ENCODE measurements at places on chromosomes 5 and 9. TPM values are rescaled to one million over a fixed set of nuclear protein-coding genes. Genes with fewer than 3 reads are reported as not detected.

DNA sequence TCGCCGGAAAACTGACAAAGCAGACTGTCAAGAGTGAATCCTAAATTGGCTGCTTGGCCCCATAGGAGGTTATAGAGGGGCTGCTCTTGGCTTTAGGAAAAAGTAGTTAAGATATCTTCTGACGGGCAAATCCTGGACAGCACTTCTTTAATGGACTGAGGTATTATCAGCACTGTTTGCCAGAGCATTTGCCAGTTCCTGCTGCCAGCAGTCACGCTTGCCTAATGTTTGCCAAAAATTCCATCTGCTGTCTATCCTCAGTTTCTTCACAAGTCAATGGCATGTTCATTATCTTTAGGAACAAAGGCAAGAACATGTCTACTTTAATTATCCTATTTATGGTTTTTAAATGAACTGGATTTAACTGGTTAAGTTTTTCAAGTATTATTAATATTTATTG lies 25.8 kb upstream of the SREK1 start:
- DNase-seq: no peak

DNA sequence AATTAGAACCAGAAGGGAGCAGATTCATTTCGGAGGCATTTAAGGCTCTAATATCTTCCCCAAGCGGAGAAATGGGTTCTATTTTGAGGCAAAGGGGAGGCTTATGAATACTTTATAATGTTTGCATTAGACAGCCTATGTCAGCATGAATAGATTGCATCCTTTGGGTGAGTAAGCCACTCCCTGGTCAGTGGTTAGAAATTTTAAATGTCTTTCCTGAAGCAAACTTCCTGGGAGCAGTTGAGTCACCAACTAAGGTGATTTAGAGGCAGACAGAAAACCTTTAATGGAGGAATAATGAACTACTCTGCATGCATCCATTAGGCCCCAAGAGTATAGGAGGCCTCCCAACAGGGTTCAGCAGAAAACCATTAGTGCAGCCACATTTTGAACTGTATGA lies 204.9 kb downstream of the ELAVL2 start:
- no peak for DNase-seq

DNA sequence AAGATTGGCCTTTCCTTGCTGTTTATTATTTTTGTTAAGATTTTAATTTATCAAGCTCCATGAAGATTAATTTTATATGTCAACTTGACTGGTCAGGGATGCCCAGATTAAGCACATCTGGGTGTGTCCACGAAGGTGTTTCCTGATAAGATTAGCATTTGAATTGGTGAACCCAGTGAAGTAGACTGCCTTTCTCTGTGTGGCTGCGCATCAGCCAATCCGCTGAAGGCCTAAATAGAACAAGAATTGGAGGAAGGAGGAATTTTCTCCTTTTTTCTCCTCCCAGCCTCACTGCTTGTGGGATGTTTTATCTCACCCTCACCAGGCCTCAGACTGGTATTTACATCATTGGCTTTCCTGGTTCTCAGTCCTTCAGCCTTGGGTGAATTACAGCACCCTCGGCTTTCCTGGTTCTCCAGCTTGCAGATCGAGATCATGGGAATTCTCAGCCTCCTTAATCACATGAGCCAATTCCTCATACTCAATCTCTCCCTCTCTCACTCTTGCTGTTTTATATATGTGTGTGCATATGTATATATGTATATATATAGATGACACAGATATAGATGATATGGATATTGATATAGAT lies 135.4 kb upstream of the SPEF2 start:
- DNase-seq: no peak

GRCh38 chr9:118129541-118129940 lies 425.3 kb downstream of the TLR4 start:
- DNase-seq: no peak

- DNase-seq: no peak
These were observed 7.6 kb downstream of the TTC39B start for GRCh38 chr9:15299374-15299939.

Gene PAEP
- not detected for total RNA-seq
